Kidney capillary endothelial cell (primary cell): ENCODE measurements at places on chromosomes 3 and 15.

- DNase-seq: no peak
These were observed 67.5 kb downstream of the LRCH3 start for GRCh38 chr3:197858598-197858997.

- DNase-seq: no peak
These were observed 14.7 kb downstream of the IQGAP1 start for GRCh38 chr15:90402767-90403166.

- DNase-seq: no peak
These were observed 19.3 kb upstream of the PRR23E start for GRCh38 chr3:127173516-127174166.

- DNase-seq: no peak
These were observed 32.4 kb downstream of the SEC61A1 start for GRCh38 chr3:128084675-128085021.

DNA sequence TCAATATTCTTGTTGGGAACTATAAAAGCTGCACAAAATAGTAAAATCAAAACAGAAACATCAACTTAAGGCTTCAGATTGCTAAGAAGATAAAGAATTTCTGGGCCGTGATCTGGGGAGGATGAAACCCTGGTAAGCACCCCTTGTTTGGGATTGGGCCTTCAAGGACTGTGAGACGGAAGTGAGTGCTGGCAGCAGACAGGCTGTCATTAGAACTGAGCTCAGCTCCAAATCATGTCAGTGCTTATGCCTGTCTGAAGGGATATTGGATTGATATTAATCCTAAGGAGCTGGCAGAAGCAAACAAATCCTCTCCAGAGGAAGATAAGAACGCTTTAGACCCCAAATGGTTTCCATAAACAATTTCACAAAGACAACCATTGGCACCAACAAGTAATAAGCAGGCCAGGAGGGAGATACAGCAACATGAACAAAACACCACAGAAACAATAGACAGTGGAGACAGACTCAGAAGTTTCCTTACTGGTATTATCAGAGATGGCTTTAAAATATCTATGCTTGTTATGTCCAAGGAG is 72.6 kb upstream of the CTXND1 start:
- no peak for DNase-seq

- no peak for DNase-seq
These were observed 179.2 kb downstream of the EDEM1 start for GRCh38 chr3:5366746-5367145.

GRCh38 chr3:160400030-160400701 is 716 bp downstream of the SMC4 start:
- DNase-seq: peak; percentile 38
